ENCODE measurements at places on chromosomes 6 and 20. TPM values are rescaled to one million over a fixed set of nuclear protein-coding genes. Genes with fewer than 3 reads are reported as not detected.

Gene SULF2
- total RNA-seq = 372 TPM

Gene COL12A1
- total RNA-seq = 24.2 TPM

Gene LAMA2
- 0.22 TPM for total RNA-seq

Gene TINAG
- total RNA-seq = not detected

Gene PRSS16
- 7.3 TPM for total RNA-seq

Gene FAM162B
- total RNA-seq = not detected

Gene SOX18
- 1.1 TPM for total RNA-seq

Gene CGAS
- total RNA-seq = 19.4 TPM

Gene SCUBE3
- total RNA-seq = 2.4 TPM

Gene ARFGEF3
- total RNA-seq = 8.8 TPM

Gene TCP11
- total RNA-seq = 1.7 TPM

Gene THBD
- total RNA-seq = 3.1 TPM

Gene INSM1
- 0.04 TPM for total RNA-seq

Gene BPI
- total RNA-seq = not detected

Gene PHACTR1
- total RNA-seq = not detected

Gene TRIM15
- total RNA-seq = not detected

Gene HMGCLL1
- not detected for total RNA-seq

Gene EFCAB8
- not detected for total RNA-seq

Gene ZBTB12
- total RNA-seq = 8.6 TPM

Gene OR2B3
- not detected for total RNA-seq

Gene KIAA1755
- total RNA-seq = 0.44 TPM

Gene CLIC5
- not detected for total RNA-seq

Gene TCF21
- not detected for total RNA-seq

Gene CLVS2
- not detected for total RNA-seq

Gene RHAG
- not detected for total RNA-seq

Gene PRDM1
- total RNA-seq = 2.5 TPM

Gene OSTM1
- total RNA-seq = 12.4 TPM

Gene FAM184A
- 4.4 TPM for total RNA-seq

Gene TNNC2
- total RNA-seq = not detected

Measured in PC-3 (cell line).